Epithelial cell of proximal tubule (primary cell): ENCODE measurements at places on chromosomes 4 and X. TPM values are rescaled to one million over a fixed set of nuclear protein-coding genes. Genes with fewer than 3 reads are reported as not detected.

- no peak for DNase-seq
Measured at GRCh38 chr4:165027762-165028402, 3.9 kb upstream of the TRIM60 start.

DNA sequence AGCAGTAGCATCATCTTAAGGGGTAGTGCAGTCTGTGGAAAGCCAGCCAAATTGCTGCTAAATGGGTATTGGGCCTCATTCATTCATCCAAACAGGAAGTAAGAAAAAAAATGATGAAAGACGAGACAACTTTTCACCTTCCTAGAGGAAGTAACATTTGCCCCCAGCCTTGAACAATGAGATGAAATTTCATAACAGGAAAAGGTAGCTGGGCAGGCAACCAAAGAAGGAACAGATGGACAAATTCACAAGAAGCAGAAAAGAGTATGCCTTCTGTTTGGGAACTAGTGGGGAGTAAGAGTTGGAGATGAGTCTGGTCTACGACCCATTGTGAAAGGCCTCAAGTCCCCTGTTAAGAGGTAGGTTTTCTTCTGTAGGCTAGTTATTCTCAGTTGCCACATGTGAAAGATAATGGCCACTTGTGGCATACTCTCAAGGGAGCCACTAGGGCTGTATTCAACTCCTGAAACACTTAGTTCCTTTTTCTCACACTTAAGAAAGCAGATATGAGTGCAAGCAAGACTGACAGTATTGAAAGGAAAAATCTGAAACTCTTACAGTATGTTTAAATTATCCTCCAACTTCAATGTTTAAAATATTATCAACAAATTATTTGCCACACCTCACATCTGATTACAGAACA lies 190.4 kb downstream of the AR start:
- DNase-seq = no peak

- DNase-seq = no peak
Measured at GRCh38 chrX:133254666-133255065, 36.5 kb upstream of the TFDP3 start.

GRCh38 chr4:176272799-176273198 lies 3.8 kb upstream of the ASB5 start:
- no peak for DNase-seq

- DNase-seq = no peak
Measured at GRCh38 chrX:6227453-6227835, 1.2 kb downstream of the NLGN4X start.

DNA sequence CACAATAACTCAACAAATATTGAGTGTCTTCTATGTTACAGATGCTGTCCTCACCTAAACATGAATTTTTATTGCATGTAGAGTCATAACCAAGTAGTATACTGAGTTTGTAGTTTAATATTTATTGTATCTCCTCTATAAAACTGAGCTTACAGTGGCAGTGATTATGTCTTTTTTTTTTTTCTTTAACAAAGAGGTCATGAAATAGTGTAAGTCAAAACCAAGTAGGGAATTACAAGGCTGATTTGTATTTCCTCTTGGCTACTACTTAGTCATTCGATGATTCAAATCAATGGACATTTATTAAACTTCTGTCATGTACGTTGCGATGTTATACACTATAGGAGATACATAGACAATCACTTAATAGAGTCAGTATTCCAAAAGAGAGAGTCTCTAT lies 48.4 kb downstream of the IL15 start:
- DNase-seq = no peak

GRCh38 chrX:93932471-93933220 lies 258.6 kb downstream of the FAM133A start:
- no peak for DNase-seq

GRCh38 chr4:130985371-130985770 lies 1889.4 kb downstream of the C4orf33 start:
- DNase-seq = no peak

DNA sequence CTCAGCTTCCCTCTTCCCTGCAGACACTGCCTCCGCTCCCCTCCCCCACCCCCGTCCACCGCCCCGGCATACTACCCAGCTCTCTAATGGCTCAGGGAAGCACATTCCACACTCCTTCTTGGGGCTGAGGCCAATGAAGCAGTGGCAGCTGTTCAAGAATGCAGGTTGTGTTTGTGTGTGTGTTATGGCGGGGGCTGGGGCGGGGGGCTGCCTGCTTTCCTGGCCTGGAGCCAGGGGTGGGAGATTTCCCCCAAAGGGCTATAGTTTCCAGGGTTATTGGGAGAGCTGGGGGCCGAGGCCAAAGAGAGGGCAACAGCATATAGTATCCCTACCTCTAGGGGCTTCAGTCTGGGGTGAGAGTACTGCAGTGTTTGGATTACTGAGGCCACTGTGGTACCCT lies 149.4 kb downstream of the EFNB1 start:
- DNase-seq = no peak

DNA sequence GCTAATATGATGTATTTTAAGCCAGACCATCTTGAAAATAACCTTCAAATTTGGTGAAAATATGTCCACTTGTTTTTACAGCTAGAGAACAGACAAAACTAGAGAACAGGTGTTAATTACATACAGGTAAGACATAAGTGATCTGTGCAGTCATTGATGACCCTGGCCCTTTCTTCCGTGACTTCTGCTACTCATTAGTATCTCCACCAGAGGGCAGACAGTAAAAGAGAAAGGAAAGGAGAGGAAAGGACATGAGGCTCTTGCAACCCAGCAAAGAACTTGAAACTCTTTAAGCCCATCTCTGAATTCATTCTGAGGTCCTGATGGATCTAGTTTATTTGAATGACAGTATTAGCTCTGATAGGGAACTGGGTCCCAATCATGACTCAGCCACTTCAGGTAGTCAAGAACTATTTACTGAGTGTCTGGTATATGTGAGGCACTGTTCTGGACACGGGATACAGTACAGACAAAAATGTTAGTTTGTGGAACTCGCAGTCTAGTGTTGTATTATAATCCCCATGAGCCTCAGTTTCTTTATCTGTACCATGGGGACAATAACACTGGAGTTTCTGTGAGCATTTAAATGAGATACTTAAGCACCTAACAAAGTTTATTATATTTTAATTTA lies 121.0 kb upstream of the TEX13D start:
- peak; percentile 6 for DNase-seq

- no peak for DNase-seq
Measured at GRCh38 chr4:174524242-174524641, 2.0 kb upstream of the HPGD start.

PPP1R3F gene
- 0.87 and 2.3 TPM in 2 replicates for total RNA-seq

MAML3 gene
- total RNA-seq = 1.0 and 1.2 TPM in 2 replicates

UGT2B15 gene
- not detected in 2 replicates for total RNA-seq

CXorf51A gene
- total RNA-seq = not detected in 2 replicates
